Activated naive CD8-positive, alpha-beta T cell treated with anti-CD3 and anti-CD28 coated beads, Interleukin-2, amount 50 U/mL, for 16 hours (primary cell): ENCODE measurements at places on chromosomes 12 and 14.

GRCh38 chr12:28780096-28780495, 369.0 kb upstream of the FAR2 start:
- DNase-seq, result no peak

DNA sequence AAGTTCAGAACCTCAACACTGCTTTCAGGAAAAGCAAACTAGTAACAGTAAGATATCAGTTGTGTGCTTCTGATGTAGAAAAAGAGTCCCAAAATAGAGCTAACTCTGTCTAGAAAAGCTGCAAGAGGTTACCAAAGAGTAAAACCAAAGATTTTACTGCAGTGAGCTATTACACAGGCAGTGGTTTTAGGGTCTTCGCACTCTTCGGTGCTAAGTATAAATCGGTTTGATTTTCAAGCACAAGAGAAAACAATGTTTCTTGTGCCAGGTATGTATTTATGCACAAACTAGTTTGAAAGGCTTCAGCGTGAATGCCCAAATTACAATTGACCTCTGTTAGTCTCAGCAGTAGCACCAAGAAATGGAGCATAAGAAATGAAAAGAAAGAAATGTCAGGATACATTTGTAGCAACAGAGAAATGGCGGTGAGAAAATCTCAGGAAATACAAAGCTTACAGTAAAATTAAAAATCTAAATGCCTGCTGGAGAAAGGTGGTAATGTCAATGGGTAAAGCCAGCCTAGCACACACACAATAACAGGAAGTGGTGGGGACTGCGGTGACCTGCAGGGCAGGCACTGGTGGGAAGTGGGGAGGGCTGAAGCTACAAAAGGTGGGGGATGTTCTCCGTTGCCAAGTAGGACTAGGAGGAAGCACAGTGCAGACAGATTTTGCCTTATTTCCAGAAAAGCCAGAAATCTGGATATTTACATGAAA, 18.0 kb upstream of the DYRK2 start:
- DNase-seq, result peak; percentile 47

GRCh38 chr12:108559007-108559655, 1.8 kb downstream of the SART3 start:
- no peak for DNase-seq

DNA sequence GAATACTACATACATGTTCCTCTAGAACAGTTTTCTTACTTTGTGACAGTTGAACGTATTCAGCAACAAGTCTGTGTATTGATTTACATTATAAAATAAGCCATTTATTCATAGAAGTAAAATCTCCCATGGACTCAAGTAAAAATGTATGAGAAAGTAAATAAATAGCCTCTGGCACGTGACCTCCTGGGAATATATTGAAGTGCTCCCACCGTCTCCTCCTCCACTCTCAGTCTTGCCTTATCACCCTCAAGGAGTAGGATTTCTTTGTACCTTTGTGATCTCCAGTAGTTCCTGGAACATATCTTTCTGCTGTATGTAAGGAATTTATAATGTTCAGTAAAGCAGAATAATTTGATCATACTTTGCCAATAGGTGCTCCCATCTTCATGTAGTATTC, 90.9 kb downstream of the DIP2B start:
- no peak for DNase-seq

DNA sequence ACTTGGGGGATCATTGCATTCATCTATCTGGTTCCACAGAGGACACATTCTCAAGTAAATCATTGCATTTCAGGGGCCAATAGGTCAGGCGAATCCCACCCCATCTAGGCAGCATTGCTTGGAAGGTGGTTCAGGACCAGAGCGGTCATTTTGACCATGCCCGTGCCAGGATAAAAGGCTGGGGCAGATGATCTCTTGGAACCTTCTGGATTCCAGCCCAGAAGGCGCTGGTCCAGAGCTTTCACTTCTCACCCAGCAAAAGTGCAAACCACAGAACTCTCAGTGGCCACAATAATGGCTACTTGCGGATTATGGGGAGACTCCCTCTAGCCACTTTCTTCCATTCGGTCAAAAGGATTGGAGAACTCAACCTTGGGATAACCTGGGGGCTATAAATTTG, 595 bp upstream of the KRT85 start:
- DNase-seq, result no peak

DNA sequence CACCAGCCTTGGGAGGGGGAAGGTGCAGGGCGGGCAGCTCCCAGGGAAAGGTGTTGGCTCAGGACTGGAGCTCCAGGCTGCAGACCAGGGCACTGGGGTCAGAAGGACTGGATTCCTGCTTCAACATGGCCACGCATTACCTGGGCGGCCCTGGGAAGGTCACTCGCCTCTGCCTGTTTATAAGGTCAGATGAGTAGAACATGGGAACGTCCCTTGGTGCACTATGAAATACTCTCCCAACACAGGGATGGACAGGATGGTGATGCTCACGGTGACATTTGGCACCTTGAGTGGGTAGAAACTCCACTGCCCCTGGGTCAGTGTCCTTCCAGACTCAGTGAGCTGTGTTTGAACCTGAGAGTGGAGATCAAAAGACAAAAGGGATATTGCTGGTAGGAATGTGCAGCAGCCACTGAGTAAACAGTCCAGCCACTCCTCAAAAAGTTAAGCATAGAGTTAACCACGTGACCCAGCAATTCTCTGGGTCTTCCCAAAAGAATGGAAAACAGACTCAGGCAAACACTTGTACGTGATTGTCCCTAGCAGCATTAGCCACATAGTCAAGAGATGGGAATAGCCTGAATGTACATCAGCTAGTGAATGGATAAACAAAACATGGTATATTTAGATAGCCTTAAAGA, 9.1 kb upstream of the BDKRB2 start:
- no peak for DNase-seq

DNA sequence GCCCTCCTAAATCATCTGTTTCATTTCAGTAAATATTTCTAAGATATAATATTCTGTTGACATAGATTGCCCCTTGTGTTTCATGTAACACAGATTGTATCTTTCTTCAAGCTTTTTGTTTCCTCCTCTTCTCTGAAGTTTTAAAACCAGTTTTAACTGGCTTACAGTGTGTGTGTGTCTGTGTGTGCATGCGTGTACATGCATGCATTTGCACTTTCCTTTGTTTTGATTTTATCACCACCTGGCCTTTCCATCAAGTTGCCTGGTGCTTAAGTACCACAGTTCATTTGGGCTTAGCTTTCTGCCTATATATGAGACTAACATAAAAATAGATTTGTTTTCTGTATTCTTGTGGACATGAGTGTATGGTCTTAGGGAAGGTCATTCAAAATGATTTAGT, 31.9 kb downstream of the ETNK1 start:
- DNase-seq, result no peak

GRCh38 chr12:52370926-52371608, 3.8 kb upstream of the KRT85 start:
- no peak for DNase-seq

- no peak for DNase-seq
These were observed 273.7 kb downstream of the SLC6A15 start for GRCh38 chr12:84638811-84639368.

- DNase-seq, result no peak
These were observed 100.5 kb upstream of the RFLNA start for GRCh38 chr12:124194264-124194892.

DNA sequence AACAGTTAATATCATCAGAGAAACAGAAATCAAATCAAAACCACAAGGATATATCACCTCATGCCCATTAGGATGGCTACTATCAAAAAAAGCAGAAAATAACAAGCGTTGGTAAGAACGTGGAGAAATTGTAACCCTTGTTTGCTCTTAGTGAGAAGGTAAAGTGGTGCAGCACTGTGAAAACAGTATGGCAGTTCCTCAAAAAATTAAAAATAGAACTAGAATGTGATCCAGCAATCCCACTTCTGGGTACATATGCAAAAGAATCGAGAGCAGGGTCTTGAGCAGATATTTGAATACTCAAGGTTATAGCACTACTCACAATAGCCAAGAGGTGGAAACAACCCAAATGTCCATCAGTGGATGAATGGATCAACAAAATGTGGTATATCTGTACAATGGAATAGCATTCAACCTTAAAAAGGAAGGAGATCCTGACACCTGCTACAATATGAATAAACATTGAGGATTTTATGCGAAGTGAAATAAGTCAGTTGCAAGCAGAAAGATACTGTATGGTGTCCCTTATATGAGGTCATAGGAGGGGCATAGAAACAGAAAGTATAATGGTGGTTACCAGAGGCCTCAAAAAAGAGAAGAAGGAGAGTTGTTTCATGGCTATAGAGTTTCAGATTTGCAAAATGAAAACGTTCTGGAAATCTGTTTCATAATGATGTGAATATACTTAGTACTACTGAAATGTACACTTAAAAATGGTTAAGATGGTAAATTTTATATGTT, 131.0 kb upstream of the EEA1 start:
- no peak for DNase-seq

GRCh38 chr12:95440401-95440800, 33.6 kb upstream of the METAP2 start:
- no peak for DNase-seq

- no peak for DNase-seq
These were observed 10.7 kb upstream of the PPFIBP1 start for GRCh38 chr12:27513155-27513824.

- DNase-seq, result no peak
These were observed 5.9 kb upstream of the SDS start for GRCh38 chr12:113409462-113410124.

- DNase-seq, result no peak
These were observed at the start of gene SLC6A15 for GRCh38 chr12:84912198-84913128. Gene SLC6A15 (minus strand): TSS chr12:84912799. CDS start chr12:84892120, 20,679 bp downstream.

DNA sequence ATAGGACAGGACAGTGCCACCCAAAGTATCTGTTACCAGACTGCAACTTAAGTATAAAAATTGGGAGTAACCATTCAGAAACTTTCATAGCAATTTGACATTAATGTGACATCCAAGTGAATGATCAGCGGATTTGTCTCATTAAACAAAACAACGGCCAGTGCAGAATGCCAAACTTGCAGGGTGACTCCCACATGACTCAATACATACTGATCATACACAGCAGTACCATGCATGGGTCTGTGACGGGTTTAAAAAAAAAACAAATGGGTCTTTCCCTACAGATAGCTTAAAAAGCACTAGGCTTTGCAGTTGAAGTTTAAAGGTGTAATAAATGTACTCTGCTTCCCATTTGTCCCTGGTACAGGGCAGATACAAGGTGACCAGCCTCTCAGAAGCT, 116.6 kb downstream of the SLC35F4 start:
- DNase-seq, result no peak

DNA sequence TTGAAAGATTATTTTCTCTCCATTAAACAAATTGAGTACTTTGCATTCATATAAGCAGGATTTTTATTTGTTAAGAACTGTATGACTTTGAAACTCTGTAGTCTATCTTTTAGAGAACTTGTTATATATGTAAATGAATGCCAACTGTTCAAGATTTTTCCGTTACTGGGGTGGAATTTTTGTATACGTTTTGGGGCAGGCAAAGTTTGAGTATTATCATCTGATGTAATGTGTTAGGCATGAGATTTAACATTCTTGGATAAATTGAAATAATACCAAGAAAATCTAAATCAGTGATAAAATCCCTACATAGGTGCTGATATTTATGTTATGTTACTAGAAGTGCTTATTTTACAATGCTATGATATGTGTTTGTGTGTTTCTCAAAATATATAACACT, 8.4 kb downstream of the CNOT2 start:
- no peak for DNase-seq
